8988T (cell line): ENCODE measurements at places on chromosomes 6 and 20.

DNA sequence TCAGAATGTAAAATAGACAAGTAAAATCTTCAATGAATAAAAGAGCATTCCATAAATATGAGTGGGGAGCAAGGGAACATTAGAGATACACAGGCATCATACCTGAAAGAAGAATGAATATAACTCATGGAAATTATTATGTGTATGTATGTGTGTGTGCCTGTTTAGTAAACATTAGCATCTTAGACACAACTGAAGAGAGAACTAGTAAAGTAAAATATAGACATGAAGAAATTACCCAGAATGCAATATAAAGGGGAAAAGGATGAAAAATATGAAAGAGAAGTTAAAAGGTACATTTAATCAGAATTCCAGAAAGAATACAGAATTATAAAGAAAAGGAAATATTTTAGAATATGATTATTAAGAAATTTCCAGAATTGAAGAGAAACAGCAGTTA is 264.3 kb downstream of the KCNQ5 start:
- no peak for DNase-seq

DNA sequence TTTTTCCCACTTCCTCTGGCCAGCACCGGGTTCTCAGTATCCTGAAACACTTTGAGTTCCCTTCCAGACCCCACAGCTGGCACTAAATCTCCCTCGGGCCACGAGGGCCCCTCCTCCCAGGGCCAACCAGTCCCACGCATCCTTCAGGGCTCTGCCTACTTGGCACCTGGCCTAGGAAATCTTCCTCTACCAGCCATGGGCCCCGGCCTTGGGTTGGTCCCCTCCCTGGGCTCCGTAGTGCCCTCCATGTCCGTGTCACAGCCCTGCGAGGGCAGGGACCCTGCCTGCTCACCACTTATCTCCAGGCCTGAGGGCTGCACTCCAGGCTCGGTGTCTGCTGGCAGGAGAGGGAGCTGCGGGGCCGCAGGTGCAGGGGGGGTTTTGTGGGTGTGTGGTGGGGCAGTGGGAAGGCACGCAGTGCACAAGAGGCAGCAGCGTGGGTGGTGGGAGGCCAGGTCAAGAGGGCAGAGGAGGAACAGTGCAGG is 48.8 kb upstream of the CDH22 start:
- no peak for DNase-seq

DNA sequence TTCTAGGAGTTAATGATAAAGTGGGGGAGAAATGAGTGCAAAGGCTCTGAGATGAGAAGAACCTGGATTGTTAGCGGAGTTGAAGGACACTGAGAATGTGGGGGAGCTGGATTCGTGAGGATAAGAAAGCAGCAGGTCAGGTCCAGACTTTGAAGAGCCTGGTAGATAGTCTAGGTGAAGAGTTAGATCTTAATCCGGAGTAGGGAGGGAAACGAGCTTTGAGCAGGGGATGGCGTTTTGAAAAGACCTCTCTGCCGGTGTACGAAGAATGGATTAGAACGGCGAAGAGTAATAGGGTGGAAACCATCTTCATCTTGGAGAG is 487 bp upstream of the PHF20 start:
- DNase-seq = no peak

DNA sequence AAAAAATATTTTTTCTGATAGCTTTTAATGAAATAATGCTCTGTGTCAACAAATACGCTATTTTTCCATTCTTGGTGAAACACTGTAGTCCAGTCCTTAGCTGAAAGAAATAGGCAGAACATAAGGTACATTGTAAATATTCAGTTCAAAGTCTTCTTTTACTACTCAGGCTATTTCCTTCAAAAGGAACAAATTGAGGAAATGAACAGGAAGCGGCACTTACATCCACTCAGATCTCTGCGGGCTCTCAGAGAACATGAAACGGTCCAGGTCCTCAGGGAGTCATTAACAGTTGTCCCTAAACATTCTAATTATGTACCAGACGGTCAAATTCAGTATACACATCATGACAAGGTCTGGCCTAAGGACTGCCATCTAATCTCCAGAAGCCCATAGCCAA is 212.6 kb downstream of the KIF16B start:
- no peak for DNase-seq

GRCh38 chr6:118171852-118172251 is 264.8 kb downstream of the SLC35F1 start:
- DNase-seq = no peak

DNA sequence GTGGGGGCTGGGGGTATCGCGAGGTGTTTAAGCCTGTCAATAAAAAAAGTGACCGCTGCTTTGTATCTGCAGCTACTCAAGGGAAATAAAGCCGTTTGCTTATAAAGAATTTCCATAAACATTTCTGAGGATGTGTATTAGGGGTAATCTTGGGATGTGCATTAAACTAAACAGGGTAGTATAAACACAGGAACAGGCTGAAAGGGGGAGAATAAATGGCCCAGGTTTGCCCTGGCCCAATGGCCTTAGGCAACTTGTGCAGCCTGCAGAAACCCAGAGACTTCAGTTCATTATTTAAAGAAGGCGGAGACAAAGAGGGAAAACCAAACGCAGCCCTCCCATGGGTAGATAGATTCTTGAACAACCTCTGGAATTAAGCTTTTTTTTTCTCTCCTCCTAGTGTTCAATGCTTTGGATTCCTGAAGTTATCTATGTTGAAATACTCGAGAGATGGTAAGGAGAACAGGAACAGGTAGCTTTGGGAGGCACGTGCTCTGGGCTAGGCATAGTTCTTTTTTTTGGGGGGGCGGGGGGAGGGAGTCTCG is 35.6 kb upstream of the SALL4 start:
- no peak for DNase-seq

- DNase-seq = no peak
Observed at GRCh38 chr6:102641426-102641825, 1247.9 kb downstream of the GRIK2 start.

GRCh38 chr6:98973571-98973970 is 25.8 kb upstream of the FBXL4 start:
- no peak for DNase-seq

GRCh38 chr6:27866357-27867050 is 45.7 kb downstream of the OR2B2 start:
- DNase-seq = no peak

- no peak for DNase-seq
Observed at GRCh38 chr6:21769405-21769861, 175.9 kb downstream of the SOX4 start.

DNA sequence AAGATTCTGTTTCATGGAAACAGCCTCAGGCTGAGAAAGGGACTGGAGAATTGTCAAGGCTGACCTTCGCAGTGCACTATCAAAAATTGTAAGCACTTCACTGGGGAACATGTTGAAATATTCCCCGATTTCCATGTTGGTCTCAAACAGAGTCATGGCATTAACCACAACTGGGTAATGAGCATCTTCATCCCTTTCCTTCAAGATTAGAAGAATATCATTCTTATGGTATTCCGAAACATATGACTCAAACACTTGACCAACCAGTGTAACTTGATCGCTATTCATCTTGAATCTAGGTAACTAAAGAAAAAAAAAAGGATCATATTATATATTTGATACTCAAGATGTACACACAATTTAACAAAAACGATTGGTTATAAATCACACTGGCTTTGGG is 3.5 kb downstream of the MCM9 start:
- no peak for DNase-seq

DNA sequence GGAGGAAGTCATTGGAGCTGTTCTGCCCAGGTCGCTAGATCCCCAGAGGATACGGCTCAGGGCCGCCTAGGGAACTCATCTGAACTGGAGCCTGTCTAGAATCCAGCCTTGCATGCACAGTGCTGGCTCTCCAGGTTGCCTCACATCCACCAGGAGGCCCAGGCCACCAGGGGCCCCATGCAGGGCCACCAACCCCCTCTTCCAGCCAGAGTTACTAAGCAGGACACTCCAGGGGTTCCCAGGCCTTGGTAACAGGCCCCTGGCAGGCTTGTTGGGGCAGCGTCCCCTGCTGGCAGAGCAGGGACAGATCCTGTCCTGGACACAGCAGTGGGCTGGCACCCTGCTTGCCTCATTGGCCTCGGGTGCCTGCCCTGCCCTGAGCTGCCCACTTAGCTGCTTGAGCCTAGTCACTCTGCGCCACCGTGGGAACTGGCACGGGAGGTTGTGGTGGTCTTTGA is 35.3 kb downstream of the EFCAB8 start:
- peak; percentile 76 for DNase-seq

DNA sequence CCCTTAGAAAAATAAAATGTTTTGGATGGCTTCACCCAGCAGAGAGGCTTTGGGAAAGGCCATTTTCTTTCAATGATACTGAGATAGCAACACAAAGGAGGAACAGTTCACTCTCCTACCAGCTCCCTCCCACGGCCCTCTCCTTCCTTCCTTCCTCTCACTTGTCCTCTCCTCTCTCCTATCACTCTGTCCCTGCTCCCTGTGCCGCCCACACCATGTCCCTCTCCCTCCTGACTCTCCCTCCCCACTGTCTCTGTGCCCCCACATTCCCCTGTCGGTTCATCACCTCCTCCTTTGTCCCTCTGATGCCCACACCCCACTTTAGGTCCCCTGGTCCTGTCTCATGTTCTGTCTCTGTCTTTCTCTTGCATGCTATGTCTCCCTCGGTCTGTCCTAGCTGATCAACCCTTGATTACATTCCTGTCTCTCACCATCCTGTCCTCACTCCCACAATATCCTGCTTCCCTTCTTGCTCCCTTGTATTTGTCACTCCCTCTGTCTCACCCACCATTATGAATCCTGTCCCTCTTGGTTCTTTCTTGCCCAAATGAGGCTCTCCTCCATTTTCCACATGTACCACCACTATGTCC is 30.1 kb downstream of the ELMO2 start:
- DNase-seq = no peak

DNA sequence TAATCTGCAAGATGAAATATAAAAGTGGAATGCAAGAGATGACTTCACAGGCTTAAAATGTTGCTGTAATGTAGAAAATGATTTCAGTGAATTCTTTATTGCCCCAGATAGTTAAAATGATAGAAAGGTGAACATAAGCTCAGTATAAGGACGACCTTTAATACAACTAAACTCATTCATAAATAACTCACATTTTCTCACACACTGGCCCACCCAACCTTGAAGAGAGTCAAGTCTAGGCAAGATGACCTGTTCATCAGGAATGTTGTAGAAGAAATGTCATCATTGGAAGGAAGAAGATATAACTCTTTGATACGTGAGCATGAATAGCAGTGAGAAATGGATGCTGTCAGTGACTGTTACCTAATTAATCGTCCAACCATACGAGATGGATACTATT is 111.1 kb upstream of the SASH1 start:
- no peak for DNase-seq

GRCh38 chr20:33901132-33901523 is 90.0 kb downstream of the CHMP4B start:
- no peak for DNase-seq

GRCh38 chr6:129980821-129981220 is 37.6 kb upstream of the L3MBTL3 start:
- no peak for DNase-seq

- DNase-seq = no peak
Observed at GRCh38 chr20:47860049-47860830, 75.0 kb upstream of the SULF2 start.

GRCh38 chr6:17714879-17715851 is 8.4 kb upstream of the NUP153 start:
- no peak for DNase-seq

DNA sequence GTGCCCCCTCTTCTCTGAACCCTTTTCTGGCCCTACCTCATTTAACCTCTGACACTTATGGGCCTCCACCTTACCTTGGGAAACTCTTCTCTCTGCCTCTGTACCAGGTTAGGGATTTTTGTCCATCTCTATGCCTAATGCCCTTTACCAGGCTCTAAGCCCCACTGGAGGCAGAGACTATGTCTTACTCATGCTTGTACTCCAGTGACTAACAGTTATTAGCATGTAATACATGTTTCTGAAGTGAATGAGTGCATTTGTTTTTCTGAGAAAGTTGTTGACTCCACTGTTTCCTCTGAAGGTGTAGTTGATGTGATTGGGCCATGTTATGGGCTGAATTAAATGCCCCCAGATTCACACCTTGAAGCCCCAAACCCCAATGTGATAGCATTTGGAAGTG is 234.3 kb downstream of the PACRG start:
- no peak for DNase-seq

DNA sequence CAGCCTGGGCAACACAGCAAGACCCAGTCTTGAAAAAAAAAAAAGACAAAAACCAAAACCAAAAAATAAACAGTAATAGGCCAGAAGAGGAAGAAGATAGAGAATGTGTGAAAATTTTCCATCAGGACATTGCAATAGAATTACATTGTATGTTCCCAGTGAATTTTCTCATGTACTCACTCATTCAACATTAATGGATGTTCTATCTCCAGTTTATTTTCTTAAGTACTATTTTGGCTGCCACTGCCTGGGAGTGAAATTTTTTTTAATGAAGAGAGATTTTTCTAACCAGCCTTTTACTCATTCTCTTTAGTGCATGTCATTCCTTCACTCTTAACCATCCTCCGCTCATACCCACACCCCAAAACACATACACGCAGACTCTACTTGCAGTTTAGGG is 282.8 kb downstream of the ALDH8A1 start:
- DNase-seq = no peak

DNA sequence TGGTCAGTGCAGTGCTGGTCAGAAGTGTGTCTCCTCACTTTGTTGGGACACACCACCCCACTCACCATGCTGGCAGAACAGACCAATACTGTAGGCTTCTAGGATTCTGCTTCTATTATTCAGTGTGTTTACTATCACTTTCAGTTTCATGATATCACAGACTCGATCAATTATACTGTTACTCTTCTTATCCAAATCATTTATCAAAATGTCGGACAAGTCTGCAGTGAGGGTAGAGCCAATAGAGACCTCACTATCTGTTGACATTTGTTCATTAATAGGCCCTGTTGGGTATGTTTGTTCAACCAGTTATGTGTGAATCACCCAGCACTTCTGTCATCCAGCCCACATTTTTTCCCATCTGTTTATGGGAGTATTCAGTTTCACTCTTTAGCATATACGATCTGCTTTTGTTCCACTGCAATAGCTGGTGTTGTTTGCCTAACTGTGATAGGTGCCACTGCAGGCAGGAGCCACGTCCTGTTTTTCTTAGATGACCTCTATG is 140.1 kb downstream of the NRN1 start:
- no peak for DNase-seq

DNA sequence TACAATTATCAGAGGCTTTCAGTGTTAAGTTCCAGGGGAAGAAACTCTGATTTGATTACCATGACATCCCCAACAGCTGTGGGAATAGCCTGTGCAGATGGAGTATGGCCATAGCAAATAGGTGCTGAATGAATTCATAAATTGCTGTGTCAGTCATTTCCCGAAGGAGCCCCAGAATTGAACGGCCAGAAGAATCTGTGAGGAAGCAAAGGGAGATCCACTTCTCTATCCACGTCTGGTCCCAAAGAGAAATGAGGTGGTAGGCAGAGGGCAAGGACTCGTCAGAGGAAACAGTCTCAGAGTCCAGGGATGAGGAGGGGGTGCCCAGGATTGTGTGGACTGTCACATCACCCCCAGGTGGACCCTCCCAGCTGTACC is 3.1 kb upstream of the TAF8 start:
- DNase-seq = no peak

- no peak for DNase-seq
Observed at GRCh38 chr6:104324301-104324700, 535.4 kb downstream of the HACE1 start.
